ENCODE measurements at places on chromosomes 3 and 15.
A peak's percentile ranks its signal among the peaks of the same experiment; 100 is the strongest.

DNA sequence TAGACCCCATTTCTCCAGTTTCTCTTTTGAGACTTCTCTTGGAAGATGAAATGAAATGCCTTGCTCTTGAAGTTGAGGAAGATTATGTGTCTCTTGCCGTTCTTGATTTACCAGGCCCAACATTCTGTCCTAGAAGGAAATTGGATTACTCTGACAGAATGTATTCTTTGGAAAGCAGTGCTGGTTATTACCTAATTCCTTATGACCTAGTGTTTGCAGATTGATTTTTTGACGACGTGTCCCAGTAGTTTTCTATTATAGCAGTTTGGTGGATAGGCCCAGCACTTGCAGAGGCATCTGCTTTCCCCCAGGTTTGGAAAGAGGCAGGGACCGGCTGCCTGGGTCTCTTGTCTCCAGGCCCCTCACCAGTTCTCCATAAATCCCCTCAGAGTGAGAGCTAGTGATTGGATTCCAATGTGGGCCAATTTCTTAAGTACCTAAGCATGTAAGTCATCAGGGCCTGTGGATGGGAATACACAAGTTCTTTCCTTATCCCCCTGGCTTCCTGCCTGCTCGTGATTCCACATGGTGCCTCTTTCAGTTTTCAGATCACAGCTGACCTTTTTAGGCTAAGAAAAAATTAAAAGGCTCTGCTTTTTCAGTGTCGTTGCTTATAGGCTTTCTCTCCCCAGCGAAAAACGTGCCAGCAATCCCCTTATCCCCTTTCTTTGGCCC, 50.2 kb downstream of the EPHB3 start:
- DNase-seq, result no peak

- no peak for DNase-seq
Observed at GRCh38 chr3:7260975-7261374, 400.1 kb downstream of the GRM7 start.

- DNase-seq, result no peak
Observed at GRCh38 chr15:37019479-37020433, 80.6 kb downstream of the MEIS2 start.

- DNase-seq, result peak; percentile 3
Observed at GRCh38 chr15:45402955-45403877, 24.9 kb upstream of the GATM start.

- no peak for DNase-seq
Observed at GRCh38 chr3:30059240-30059639, 547.2 kb upstream of the TGFBR2 start.

DNA sequence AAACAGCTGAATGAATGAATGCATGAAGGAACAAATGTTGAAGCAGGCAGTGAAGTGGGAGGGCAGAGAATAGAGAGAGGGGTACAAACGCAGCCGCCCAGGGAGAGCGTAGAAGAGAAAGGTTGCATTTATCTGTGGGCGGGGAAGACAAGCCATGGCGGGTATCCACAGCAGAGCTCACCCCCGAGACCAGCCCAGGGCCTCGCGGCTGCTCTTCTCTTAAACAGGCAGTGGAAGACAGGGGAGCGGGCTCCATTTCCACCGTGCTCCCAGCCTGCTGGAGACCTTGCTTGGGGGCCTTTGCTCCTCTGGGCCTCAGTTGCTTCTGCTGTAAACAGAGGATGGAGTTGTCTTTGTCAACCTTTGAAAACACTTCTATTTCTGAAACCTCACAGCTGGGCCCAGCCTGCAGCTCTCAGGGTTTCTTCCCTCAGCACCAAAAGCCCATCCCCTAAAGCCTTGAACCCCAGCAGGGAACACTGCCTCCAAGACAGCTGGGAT, 259.5 kb downstream of the UACA start:
- DNase-seq, result no peak

GRCh38 chr3:51945031-51945840, 3.1 kb downstream of the PARP3 start:
- DNase-seq, result no peak

DNA sequence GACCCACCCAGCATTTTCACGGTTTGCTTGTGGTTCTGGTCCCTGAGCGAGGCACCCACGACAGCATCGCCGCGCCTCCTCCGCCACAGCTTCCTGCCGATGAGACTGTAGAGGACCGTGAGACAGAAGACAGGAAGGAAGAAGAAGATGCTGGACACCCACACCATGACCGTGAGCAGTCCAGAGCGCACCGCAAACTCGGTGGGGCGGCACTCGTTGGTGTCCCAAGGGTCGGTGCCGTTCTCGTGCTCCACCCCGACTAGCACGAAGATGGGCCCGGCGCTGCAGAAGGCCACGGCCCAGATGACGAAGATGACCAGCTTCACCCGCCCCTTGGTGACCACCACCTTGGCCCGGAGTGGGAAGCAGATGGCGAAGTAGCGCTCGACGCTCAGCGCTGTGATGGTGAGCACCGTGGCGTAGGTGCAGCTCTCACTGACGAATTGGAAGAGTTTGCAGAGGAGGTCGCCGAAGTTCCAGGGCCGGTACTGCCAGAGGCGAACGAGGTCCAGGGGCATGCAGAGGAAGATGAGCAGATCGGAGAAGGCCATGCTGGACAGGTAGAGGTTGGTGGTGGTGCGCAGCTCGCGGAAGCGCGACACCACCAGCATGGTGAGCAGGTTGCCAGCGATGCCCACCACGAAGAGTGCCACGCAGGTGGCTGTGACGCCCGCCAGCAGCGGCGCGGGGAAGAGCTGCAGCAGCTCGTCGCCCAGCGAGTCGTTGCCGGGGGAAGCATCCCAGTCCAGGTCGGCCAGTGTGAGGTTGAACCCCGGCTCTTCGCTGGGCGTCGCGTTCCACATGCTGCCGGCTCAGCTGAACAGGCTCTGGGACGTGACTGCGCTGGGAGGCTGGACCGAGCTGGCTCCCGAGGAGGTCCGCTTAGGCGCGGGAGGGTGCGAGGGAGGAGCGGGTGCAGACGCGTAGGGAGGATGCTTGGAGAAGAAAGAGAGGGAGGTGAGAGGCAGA, at the start of gene GHSR:
GHSR (minus strand) TSS at position 846 of the 969 bp plus-strand sequence; CDS start at position 803, 43 bp downstream.
- no peak for DNase-seq

GRCh38 chr3:134885877-134886621, 91.0 kb downstream of the EPHB1 start:
- no peak for DNase-seq

GRCh38 chr3:58804914-58805313, 138.3 kb upstream of the FAM3D start:
- no peak for DNase-seq

DNA sequence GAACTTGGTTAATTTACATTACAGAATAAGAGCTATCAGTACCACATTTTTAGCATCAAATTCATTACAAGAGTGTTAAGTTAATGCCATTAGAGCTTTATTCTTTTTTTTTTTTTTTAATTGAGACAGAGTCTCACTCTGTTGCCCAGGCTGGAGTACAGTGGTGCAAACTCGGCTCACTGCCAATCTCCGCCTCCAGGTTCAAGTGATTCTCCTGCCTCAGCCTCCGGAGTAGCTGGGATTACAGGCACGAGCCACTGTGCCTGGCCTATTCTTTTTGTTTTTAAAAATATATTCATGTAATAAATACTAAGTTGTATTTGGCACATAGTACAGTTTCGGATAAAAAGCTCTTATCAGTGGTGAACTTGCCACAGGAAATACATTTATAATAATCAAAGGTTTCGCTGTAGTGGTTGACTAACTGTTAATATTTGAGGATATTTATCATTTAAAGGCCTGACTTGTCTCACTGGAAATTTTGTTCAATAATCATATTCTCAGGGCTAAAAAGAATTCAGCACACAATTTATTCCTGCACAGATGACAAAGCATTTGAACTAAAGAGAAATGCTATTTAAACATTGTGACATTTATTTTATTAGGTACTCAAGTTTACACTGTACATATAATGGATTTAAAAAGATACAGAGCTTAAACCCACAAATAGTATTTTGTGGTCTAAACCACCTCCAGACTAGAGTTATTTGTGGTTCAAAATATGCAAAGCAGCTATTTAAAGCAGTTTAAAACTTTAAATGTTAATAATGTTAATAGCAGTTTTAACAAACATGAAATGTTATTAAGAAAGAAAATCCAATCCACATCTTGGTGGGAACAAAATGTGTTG, 6.1 kb upstream of the LEKR1 start:
- DNase-seq, result no peak

GRCh38 chr3:179410999-179411398, 40.3 kb downstream of the GNB4 start:
- no peak for DNase-seq

DNA sequence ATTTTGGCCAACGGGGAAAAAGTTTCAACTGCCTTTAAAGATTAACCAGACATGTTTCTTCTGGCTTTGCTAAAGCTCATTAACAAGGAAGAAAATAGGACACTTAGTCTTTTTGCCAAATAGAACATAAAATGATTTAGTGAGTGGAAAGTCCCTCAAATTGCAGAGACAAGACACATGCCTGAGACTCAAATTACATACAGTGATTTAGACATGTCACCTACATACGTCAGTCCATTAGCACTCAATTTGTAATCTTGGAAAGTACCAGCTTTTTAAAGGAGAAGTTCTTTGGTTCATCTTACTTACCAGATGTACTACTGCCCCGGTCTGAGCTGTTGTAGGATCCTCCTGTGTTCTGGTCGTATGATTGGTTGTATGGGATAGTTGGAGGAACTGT, 1134.2 kb downstream of the ROBO1 start:
- no peak for DNase-seq

DNA sequence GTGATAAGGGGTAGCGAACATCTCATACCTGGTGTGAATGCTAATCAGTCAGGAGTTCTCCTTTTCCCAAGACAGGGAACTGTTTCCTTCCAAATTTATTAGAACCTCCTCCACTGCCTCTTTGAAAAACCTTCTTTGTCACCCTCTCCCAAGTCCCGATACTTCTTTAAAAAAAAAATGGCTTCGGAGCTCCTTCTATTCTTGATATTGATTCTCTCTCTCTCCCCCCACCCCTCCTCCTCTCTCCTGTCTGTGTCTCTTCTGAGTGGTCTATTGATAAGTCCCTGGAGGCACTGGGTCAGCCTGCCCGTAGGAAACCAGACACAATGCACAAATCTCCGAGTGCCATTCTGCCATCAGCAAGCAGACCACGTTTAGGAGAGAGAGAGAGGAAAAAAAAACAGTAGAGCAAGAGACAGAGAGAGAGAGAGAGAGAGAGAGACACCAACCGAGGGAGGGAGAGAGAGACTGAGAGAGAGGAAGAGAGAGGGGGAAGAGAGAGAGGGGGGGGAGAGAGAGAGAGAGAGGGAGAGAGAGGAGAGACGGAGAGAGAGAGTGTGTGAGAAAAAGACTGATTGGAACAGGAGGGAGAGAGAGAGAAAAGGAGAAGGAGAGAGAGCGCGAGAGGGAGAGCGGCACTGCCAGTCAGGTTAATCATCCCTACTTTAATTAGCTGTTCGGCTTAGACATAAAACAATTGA, 160.9 kb downstream of the TIGIT start:
- DNase-seq, result no peak

DNA sequence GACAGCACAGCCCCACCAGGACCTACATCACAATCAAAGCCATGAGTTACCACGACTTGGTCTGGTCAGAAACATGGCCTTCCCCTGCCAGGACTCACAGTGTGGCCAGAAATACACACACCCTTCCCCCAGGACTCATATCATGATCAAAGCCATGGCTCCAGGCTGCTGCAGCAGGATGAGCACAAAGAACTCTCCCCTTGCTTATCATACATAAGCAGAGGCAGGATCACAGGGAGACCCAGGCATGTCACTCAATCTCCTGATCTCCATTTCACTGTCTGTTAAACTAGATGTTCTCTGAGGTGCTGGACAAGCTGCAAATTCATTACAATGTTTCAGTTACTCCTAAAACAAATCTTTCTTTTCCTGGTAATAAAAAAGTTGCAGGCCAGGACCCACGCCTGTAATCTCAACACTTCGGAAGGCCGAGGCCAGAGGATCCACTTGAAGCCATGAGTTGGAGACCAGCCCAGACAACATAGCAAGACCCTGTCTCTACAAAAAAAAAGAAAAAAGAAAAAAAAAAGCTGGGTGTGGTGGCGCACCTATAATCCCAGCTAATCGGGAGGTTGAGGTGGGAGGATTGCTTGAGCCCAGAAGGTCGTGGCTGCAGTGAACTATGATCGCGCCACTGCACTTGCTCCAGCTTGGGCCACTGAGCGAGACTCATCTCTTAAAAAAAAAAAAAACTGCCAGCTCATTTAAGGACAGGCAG, 1.2 kb downstream of the PFKFB4 start:
- DNase-seq, result no peak

GRCh38 chr3:184186902-184187207, 856 bp downstream of the ABCF3 start:
- DNase-seq, result no peak

DNA sequence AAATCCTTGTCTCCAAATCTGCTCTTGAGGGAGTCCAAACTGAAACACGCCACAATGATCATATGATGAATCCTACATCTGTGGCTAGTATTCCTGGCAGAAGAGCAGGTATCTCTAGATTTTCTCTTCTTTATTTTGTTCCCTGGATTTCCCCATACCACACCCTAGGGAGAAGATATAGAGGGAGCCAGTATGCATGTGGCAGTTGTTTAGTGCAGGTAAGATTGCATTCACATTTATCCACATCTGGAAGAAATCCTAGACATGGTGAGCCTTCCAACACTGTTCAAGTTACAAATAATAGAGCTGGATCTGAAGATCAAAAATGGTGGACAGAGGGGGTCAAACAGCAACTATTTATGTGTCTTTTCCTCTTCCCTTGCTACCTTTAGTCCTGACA, 316.7 kb downstream of the ZNF385D start:
- no peak for DNase-seq

DNA sequence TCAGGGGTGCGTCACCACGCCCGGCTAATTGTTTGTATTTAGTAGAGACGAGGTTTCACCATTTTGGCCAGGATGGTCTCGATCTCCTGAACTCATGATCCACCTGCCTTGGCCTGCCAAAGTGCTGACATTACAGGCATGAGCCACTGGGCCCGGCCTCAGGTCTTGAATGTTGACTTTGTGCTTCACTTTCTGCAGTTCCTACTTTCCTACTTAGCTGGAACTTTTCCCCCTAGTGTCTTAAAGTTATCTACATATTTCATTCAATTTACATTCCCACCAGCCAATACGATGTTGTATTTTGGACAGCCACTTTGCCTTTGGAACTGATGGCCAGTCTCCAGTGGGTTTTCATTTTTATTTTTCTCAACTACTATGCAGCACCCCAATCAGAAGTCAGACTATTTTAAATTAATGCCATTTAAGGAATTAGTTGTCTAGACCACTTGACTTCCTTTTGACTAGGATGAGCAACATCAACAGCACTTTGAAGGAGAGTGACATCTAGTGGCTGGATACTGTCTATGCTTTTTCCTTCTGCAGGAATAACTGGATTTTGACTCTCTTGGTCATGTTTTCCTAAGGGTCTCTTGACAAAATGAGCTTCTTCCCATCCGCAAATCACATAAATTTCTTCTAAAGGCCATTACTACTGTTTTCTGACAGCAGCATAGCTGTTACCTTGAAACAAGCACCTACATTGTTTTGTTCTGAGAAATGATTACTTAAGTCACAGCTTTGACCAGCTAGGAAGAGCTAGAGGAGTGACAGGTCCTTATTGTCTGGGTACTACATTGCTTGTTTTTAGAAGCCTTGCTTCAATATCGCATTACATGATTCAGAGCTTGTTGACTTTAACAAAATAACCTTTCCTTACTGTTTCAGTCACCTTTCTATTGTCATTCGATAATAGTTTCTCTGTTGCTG, 140.2 kb downstream of the ITPR1 start:
- DNase-seq, result no peak

All from activated CD4-positive, CD25-positive, alpha-beta regulatory T cell treated with anti-CD3 and anti-CD28 coated beads, Interleukin-2, amount 50 U/mL, for 16 hours (primary cell).